Hippocampal formation (tissue), 2 donors: ENCODE measurements at places on chromosomes 7 and 10.

DNA sequence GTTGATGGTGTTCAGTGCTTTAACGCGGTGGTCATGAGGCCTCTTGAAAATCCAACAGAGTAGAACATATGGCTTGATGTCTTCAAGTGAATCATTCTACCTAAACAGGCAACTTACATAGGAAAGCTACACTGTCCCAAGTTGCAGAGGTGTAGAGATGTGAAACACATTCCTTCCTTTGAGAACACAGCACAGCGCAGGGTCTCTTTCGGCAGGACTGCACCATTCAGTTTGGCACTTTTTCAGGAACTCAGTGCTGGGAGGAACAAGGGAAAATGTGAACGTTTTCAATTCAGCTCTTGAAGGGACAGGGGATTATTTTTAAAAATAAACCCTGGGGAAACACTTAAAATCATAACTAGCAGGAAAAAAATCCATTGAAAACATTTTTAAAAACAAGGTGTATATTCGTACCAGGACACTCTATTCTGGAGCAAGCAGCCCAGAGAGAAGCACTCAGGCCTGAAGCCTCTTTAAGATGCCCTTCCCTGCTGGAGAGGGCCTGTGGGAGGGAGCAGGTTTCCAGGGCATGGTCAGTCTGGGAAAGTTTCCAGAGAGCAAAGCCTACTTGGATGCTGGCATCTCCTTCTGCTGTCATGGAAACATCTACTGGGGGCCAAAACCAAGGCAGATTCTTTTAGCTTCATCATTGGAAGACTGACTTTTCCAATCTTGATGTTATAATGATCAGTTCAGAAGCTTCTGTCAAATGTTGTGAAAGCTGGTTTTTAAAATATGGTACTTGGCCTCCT is 60.4 kb upstream of the NPVF start:
- DNase-seq = peak; percentile 19

- DNase-seq = no peak
Observed at GRCh38 chr10:125559210-125559609, 123.8 kb downstream of the TEX36 start.

GRCh38 chr7:74038194-74038961 is 10.4 kb downstream of the ELN start:
- DNase-seq = no peak

DNA sequence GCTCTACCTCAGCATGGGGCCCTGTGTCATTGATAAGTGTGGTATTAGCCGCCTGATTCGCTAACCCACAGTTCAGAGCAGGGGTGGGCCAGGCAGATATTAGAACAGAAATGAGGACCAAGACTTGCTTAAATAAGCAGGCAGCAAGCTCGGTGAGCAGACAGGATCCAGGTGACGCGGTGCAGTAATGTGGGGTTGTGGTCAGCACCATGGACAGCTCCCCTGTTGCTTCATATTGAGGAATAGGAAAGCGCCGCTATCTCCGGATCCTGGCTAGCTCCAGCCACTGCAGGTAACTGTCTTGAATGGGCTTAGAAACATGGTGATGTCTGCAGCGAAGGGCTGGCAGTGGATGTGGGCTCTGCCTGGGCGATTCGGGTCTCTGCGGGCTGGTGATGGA is 51.3 kb upstream of the GPR26 start:
- DNase-seq = peak; percentile 10

DNA sequence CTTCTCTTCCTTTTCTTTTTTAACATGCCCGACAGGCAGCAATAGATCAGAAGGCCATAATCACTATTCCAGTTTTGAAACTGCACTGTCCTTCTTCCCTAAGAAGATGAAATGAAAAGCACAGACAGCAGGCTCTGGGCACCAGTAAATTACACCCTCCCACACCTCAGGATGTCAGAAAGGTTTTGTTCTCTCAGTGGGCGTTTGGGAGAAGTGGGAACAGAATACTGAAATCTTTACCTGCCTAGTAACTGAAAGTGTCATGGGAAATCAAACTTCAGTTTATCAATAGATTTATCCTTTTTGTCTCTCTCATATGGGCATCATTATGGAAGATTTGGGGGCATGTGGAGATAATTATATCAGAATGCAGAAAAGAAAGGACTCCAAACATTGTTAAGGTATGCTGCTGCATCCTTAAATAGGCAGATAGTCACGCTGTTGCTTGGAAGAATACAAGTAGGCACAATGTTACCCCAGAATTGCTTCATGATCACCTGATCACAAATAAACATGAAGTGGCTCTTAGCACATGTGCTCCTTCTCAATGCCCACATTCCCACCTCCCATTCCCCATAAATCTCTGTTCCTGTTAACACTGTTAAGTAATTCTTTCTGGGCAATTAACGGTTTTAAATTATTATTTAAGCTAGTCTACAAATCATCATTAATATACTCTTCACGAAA is 113.3 kb downstream of the DOCK4 start:
- DNase-seq = no peak

GRCh38 chr7:39623732-39624441 is 515 bp downstream of the RALA start:
- DNase-seq = no peak

DNA sequence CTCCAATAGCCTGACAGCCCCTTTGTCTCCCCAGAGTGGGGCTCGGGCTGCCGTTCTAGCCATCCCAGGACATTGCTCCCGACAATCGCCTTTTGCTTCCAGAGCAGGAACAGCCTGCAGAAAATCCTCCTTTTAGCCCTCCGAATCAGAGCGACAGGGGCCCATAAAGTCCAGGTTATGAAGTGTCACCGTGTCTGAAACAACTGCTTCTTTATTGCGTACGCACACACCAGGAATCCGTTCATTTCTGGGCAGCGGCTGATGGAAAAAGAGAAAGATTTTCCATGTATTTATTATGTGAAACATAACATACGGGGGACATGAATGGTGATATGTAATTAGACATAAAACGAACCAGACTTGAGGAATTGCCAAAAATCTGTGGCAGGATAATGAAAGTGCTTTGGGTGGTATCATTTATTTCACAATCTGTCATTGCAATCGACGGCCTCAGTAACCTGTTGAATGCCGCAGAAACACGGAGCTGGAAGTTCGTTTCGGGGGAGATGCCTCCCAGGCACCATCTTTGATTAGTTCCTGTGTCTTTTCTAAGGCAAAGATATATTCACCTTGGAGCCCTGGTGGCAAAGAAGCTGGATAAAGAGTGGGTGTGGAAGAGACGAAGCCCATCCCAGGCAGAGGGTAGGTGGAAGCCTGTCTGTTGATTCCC is 48.1 kb downstream of the FAM241B start:
- DNase-seq = no peak

DNA sequence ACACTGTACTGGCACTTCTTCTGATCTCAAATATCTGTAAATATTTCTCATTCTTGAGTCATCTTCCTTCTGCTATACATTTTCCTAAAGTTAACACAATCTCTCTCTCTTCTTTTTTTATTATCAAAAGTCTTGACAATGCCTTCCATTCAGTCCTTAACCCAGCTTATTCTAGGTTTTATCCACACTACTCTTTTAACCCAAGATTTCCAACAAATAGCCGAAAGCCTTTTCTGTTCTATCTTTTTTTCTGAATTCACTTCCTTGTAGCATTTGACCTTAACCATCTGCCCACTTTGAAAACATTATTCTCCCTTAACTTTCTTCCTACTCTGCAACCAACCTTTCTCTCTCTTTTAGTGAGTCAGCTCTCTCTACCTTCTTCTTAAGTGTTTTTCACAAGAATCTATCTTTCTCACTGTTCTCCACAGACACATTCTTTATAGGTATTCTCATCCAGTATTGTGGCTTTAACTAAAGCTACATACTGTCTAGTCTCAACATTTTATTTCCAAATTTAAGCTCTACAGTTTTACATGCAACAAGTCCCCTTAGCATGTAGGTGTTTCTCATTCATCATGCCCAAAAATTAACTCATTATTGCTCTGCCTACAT is 915.6 kb downstream of the KCNMA1 start:
- no peak for DNase-seq
